Activated T-cell treated with anti-CD3 and anti-CD28 coated beads for 24 hours (primary cell): ENCODE measurements at places on chromosomes 2 and 18.

GRCh38 chr18:857986-858385 lies 45.9 kb upstream of the YES1 start:
- no peak for DNase-seq

DNA sequence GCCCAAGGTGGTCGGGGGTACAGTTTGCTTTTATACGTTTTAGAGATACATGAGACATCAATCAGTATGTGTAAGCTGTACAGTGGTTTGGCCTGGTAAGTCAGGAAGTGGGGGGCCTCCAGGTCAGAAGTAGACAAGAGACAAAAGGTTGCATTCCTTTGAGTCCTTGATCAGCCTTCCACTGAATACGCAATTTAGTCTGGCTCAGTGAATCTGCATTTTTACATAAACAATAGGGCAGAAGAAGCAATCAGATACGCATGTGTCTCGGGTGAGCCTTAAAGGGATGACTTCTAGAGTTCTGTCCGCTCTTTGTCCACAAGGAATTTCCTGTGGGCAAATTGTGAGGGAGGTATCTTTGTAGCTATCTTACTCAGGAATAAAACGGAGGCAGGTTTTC lies 87.2 kb downstream of the SOWAHC start:
- no peak for DNase-seq

GRCh38 chr18:67513280-67513679 lies 3.2 kb downstream of the DSEL start:
- no peak for DNase-seq

- no peak for DNase-seq
These were observed 109.6 kb downstream of the LAMA3 start for GRCh38 chr18:23798824-23799223.

GRCh38 chr18:59096098-59096789 lies 43.4 kb upstream of the SEC11C start:
- DNase-seq, result no peak

DNA sequence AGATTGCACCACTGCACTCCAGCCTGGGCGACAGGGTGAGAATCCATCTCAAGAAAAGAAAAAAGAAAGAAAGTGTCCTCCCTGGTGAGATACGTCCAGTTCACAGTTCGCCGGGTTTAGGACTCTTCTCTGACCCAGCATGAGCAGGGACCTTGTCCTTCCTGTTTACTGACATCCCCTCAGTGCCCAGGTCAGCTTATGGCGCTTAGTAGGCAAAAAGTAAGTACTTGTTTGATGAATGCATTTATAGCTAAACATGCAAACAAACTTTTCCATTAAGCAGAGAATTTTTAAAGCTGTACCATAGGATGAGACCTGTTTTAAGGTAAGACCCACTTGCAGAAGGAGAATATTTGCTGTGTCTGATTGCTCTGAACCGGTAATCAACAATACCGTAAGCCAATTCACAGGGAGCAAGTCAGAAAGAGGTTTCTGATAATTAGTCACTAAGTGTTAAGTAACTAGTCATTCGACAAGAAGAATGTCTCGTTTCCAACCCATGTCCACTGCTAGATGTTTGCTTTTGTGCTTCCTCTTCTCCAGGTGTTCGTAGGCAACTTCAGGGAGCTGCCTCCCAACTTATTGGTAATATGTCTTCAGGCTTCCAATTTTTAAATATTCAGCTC lies 40.0 kb downstream of the MOGAT1 start:
- DNase-seq, result no peak

DNA sequence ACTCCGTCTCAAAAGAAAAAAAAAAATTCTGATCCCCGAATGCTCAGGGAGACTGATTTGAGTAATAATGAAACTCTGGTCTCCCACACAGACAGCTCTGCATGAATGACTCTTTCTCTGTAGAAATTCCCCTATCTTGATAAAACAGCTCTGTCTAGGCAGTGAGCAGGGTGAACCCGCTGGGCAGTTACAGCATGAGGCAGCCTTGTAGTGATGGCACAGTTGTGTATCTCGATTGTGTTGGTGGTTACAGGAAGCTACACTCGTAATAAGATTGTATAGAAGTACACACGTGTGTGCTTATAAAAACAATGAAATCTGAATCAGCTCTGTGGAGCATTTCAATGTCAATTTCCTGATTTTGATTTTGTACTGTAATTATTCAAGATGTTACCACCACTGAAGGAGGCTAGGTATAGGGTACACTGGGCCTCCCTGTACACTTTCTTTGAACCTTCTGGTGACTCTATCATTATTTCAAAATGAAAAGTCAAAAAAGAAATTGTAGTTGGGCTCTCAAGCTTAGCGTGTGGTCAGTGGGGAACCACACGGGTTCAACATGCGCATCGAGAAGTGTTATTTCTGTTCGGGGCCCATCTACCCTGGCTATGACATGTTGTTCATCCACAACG lies 34.9 kb upstream of the ATP8B1 start:
- DNase-seq, result peak; percentile 32

- no peak for DNase-seq
These were observed 1353.7 kb upstream of the LRRTM1 start for GRCh38 chr2:81658227-81658626.
